T follicular helper cell (primary cell): ENCODE measurements at places on chromosomes 1 and 21.

- DNase-seq: no peak
Observed at GRCh38 chr1:230028602-230029223, 38.3 kb upstream of the GALNT2 start.

GRCh38 chr1:181140398-181140797 is 51.9 kb downstream of the IER5 start:
- no peak for DNase-seq

DNA sequence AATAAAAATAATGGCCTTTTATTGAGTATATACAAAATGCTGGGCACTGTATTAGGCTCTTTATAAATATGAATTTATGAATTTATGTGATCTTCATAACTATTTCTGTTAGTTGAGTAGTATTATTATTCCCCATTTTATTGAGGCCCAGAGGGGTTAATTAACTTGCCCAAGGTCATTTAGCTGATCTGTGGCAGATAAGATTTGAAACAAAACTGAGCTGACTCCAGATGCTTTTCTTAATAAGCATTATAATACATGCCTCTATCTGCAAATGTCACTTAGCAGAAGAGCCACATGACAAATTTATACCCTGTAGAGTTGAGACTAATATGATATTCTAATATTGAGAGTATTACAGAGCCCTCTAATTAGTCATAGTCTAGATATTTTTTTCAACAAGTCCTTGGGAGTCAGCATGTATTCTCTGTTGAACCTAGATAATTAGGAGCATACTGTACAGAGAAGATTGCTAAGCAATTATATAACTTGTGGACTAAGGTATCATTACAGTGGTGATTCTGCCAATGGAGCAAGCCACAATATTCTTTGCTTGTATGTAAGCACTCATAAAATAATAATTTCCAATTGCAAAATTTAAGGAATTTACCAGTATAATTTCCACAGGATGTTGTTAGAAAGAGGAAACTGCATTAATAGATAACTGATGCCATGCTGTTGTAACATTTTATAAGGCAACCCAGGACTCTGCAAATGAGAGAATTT is 112.0 kb downstream of the LRRC40 start:
- DNase-seq: no peak

DNA sequence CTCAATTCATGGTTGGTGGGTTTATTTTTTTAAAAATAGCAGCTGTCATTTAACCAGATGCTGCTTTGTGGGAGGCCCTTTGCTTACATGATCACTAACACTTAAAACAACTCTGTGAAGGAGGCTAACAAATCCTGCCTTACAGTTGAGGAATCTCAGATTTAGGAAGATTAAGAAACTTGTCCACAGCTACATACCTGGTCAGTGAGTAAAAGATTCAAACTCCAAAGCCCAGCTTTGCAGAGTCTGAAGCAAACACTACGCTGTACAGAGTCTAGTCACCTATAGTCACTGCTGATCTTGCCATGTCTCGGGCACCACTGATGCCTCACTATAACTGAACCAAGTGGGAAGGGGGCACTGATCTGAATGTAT is 535.4 kb downstream of the SMYD3 start:
- no peak for DNase-seq

DNA sequence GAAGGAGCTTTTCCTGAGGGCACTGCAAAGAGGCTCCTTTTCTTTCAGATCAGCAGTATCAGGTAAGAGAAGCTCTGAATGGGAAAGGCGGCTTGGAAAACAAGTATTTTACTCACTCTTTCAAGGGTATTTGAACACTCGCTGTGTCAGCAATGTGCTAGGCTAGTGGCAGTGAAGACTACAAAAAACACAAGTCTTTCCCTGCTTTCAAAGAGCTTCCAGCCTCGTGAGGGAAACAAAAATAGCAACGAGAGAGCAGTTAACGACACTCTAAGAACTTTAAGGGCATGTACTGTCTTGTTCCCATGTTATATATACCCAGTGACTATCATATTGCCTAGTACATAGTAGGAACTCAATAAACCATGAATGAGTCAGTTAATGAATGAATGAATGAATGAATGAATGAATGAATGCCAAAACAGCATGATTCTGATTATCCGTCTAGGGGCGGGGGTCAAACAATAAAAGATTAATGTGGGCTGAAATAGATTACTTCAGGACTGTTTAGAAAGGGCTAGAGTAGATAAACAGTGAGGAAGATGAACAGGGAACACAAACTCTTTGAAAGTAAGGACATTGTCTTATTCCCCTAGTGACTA is 14.2 kb upstream of the MCOLN3 start:
- DNase-seq: no peak

DNA sequence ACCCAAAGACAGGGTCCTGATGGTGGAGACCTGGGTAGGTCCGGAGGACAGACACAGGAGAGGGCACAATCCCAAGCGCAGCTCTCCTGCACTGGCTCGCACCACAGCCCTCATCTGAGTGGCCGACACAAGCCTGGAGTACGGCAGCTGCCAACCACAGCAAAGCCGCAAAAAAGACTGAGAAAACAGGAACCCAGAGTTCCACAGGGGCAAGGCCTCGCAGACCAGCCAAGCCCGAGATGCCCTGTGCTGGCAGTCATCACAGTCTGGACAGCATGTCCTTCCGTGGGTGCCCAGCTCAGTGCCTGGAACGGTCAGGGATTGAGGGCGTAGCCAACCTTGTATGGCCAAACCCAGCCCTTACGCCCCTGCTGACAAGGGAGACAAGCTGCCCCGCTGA is 11.4 kb downstream of the ZBTB48 start:
- DNase-seq: no peak
